MG63 (cell line): ENCODE measurements at places on chromosomes 13 and 19.

GRCh38 chr19:29191005-29191404, 21.9 kb downstream of the UQCRFS1 start:
- no peak for DNase-seq

GRCh38 chr19:52453324-52454094, at the start of gene ZNF578:
Gene ZNF578 (plus strand): TSS chr19:52453553. CDS start chr19:52501846, 48,293 bp downstream.
- peak; percentile 84 for DNase-seq

DNA sequence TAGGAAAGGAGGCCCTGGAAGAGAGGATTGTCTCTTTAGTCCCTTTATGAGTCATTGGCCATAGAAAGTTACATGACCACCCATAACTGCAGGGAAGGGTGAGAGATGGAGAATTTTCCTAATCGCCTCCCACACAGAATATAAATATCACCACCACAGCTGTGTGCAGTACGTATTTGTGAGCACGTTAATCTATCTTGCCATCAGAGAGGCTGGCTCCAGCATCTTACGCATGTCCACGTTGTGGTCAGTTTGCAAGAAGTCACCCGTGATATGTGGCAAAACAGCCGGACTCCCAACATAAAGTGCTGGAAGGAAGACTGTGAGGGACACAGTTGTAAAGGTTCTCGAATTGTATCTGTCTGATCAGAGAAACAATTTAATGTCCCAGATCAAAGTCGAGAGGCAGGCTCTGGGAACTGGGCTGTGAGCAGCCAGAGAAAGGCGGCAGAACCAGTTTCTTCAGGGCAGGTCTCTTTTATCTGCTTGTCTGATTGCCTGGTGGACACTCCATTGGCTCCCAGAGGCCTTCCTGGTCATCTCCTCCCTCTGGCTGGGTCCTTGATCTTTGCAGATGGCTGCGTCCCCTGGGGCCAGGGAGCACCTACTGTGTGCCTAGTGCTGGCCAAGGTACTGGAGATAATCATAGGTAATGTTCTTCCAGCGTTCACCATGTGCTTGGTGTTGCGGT, 74.9 kb downstream of the SIPA1L3 start:
- DNase-seq, result no peak

DNA sequence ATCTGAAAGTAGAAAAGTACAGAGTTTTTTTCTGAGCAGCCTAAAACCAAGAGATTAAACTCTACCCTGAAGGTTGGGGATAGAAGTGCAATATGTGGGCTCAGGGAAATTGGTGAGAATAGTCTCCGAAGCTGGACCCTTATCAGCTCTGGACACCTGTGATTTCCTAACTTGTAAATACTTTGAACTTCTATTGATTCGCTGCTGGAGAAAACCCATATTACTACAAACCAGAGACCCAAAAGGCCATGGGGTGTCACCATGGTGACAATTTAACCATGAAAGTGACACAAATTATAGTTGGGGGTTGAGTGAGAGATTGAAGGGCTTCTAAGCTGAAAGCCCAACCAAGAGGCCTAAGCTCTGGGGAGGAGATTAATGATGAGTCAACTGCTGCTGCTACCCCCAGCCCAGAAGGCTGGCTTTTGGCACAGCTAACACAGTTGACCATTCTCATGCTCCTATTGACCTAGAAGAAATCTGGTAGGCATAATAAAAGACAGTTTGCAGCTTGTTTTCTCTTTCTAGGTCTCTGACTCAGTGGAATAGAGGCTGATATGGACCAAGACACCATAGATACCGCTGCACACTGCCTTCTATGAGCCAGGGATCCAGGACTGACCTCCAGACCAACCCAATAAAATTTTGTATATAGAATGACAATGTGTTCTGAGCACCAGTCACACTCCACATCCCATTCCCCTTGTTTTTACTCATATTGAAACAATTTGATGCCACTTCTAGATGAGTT, 131.9 kb upstream of the FNDC3A start:
- peak; percentile 4 for DNase-seq

- DNase-seq, result no peak
Observed at GRCh38 chr19:16208064-16208759, 10.5 kb downstream of the AP1M1 start.

- no peak for DNase-seq
Observed at GRCh38 chr13:91052876-91053275, 294.6 kb upstream of the MIR17HG start.

DNA sequence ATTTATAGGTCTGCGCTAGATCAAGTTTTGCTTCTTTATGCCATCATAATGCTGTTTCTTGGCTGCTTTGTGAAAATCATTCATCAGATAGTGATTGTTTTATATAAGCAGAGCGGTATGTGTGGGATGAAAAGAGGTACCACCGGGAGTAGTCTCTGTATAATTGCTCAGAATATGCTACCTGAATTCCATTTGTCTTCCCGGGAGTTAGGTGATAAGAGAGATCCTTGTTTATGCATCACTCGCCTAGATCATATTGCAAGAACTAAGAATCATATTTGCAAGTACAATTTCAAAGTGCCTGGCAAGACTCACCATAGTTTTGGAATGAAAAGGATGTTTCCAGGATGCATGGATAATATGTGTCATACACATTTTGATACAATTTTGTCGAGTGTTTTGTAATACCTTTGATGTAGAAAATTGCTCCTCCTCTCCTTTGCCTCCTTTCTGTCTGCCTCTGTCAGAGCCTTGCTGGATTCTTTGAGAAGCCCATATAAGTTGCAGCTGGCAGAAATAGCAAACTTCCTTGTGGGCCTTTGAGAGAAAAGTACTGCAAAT, 1306.0 kb upstream of the SLC10A2 start:
- DNase-seq, result no peak

- no peak for DNase-seq
Observed at GRCh38 chr13:91668866-91669495, 270.6 kb downstream of the GPC5 start.

- DNase-seq, result no peak
Observed at GRCh38 chr19:5152767-5153532, 184.0 kb downstream of the KDM4B start.

DNA sequence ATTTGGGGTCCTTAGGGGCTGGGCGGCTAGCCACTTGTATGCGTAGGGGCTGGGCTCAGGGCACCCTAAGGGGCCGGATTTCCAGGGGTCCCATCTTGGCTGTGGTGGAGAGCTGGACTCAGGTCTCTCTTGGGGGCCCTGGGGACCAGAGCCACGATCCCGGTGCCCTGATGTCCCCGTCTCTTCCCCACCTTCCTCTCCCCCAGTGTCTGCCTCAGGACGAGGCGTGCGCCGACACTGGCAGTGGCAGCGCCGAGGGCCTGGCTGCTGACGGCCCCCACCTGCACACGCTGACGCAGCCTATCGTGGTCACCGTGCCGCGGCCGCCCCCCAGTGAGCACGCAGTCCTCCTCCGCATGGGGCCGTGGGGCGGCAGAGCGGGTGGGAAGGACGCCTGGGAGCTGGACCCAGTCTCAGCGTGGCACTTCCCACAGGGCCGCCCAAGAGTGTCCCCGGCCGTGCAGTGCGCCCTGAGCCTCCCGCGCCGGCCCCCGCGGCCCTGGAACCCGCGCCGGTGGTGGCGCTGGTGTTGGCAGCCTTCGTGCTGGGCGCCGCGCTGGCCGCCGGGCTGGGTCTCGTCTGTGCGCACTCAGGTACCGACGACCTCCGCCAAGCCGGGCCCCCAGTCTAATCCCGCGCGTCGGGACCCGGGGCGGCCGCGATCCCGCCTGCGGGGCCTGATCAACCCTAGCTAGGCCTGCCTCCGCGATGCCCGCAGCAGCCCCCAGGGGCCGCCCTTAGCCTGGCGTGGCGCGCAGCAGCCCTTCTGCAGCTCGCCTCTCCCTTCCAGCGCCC, 2.7 kb upstream of the SNAPC2 start:
- no peak for DNase-seq

GRCh38 chr19:8518536-8518935, 4.6 kb upstream of the ZNF414 start:
- DNase-seq, result no peak

DNA sequence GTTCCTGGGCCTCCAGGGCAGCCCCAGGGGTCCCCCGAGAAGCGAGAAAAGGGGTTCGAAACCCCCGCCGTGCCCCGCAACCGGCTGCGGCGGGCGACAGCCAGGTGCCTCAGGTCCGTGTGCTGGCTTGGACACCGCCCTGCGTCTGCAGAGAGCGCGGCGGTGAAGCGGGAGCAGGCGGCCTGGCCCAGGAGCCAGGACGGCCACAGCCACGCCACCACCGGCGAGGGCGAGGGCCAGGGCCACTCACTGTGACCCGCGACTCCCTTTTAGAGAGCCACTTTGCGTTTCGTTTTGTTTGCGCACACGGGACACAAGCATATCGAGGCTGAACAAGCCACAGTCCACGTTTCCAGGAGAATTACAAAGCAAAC, 110.4 kb downstream of the CRYL1 start:
- no peak for DNase-seq

- DNase-seq, result peak; percentile 28
Observed at GRCh38 chr13:97116754-97117153, 105.4 kb upstream of the MBNL2 start.

- DNase-seq, result no peak
Observed at GRCh38 chr13:21348488-21349120, 110.5 kb downstream of the ZDHHC20 start.

- DNase-seq, result peak; percentile 14
Observed at GRCh38 chr13:73248711-73249580, 190.1 kb downstream of the KLF5 start.

DNA sequence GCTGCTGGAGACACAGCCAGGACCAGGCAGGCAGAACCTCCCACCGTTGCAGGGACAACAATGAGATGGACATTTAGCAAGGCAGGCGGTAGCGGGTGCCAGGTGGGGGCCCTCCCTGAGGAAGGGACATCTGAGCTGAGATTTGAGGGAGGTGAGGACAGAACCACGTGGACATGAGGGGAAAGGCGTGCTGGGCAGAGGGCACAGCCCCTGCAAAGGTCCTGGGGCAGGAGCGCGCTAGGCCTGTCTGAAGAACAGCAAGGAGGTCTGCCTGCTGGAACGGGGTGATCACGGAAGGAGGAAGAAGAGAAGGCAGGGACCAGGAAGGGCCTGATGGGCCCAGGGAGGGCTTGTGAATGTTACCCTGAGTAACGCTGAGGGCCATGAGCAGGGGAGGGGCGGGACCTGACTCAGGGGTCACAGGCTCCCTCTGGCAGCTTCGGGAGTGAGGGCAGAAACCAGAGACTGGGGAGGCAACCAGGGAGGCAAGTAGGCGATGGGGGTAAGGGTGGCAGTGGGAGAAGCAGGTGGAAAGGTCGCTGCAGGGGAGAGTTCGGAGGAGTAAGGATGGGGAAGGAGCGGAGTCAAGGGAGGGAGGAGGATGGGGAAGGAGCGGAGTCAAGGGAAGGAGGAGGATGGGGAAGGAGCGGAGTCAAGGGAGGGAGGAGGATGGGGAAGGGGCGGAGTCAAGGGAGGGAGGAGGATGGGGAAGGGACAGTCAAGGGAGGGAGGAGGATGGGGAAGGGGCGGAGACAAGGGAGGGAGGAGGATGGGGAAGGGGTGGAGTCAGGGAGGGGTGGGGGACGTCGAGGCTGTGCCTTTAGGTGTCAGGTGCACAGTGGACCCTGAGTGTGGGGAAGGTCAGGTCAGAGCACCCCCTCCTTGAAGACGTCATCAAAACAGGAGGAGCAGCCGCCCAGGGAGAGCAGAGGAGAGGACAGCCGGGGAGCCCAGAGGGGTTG, 15.7 kb upstream of the B3GNT3 start:
- no peak for DNase-seq

DNA sequence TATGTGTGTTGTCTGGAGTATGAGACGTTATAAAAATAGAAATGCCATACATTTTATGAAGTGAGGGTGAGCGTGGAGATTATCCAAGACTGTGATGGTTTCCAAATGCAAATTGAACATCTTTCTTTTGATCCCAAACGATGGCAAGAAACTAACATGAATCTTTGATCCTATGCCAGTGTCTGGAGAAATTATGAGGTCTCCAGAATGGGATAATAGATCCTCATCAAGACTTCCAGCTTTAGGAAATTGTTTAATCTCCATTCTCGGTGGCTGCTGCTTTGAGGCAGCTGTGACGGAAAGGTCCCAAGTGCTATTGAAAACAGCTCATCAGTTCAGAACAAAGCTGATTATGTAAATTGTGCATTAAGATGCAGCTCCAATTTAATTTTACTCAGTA, 30.8 kb downstream of the CBY2 start:
- DNase-seq, result no peak

DNA sequence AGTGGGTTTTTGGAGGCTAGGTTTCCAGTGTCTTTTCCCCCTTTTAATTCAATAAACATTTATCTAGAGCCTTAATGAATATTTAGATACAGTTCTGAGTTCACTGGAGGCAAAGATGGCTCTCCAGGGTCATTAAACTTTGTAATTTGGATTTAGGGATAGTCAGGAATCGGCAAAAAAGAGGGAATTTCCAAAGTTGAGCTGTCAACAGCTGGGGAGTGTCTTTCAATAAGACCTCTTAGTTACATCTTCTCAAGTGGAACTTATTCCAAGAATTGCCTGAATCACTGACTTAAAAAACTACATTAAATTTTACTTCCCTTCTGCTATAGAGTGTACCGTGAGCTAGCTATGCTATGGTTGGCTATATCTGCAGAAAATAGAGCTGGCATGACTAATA, 2.0 kb downstream of the LRCH1 start:
- DNase-seq, result no peak

- no peak for DNase-seq
Observed at GRCh38 chr19:18513868-18514267, 8.0 kb downstream of the ELL start.

DNA sequence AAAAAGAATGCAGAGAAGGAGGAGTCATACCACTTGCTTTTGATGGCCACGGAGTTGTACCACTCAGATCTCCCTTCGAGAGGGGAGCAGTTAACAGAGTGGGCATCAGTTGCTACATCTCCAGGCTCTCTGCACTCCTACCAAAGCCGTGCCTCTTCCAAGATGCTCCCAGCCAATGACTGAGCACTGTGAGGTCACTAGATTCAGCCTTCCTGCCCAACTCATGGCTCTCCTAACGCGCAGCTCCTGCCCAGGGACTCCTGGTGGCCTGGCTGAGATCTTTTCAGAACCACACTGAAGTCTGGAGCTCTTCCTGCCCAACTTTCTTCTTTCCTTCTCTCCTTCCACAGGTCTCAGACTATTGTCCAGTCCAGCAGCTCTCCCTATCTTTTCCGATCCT, 66.7 kb downstream of the LHFPL6 start:
- no peak for DNase-seq

- no peak for DNase-seq
Observed at GRCh38 chr19:16525751-16526481, 16.3 kb downstream of the CHERP start.
